Sigmoid colon (tissue), 7 donors: ENCODE measurements at places on chromosomes 5 and 9. TPM values are rescaled to one million over a fixed set of nuclear protein-coding genes. Genes with fewer than 3 reads are reported as not detected.

KIF24 gene
- 0.66 TPM for total RNA-seq

PCDHB8 gene
- total RNA-seq, result 0.82 TPM

C5orf58 gene
- not detected for total RNA-seq

GAS1 gene
- 136 TPM for total RNA-seq

PHF24 gene
- 0.66 TPM for total RNA-seq

SIL1 gene
- 36.8 TPM for total RNA-seq

DMRTA1 gene
- total RNA-seq, result 2.1 TPM

SLC36A2 gene
- total RNA-seq, result not detected

IL13 gene
- total RNA-seq, result not detected

GOLPH3 gene
- 192 TPM for total RNA-seq

PCDHGB4 gene
- 6.1 TPM for total RNA-seq

PIP5KL1 gene
- total RNA-seq, result 2.4 TPM

CNTFR gene
- 8.9 TPM for total RNA-seq

DNA sequence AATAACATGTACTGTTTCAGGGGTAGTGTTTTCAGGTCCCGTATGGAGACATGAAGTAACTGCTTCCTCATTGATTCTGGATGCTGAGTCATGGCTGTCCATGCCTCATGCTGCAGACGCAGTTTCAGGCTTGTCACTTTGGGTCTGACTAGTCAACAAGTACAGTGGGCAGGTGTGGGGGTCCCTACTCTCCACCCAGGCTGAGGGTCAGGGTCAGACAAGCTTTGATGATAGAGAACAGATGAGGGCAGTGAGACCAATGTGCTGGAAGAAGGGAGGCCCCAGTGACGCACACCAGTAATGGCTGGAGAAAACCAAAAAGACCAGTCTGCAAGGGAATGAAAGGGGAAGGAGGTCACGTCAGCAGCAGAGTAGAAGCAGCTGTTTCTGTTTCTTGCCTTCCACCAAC lies 80.0 kb upstream of the NFIL3 start:
- DNase-seq, result no peak

- DNase-seq, result no peak
These were observed 242.6 kb downstream of the RAB3C start for GRCh38 chr5:58825441-58825840.

GRCh38 chr5:45399041-45399440 lies 297.1 kb downstream of the HCN1 start:
- DNase-seq, result no peak

- DNase-seq, result no peak
These were observed 13.5 kb upstream of the FREM1 start for GRCh38 chr9:14923701-14924100.

- DNase-seq, result no peak
These were observed 211.4 kb downstream of the CWC27 start for GRCh38 chr5:64980176-64980575.

DNA sequence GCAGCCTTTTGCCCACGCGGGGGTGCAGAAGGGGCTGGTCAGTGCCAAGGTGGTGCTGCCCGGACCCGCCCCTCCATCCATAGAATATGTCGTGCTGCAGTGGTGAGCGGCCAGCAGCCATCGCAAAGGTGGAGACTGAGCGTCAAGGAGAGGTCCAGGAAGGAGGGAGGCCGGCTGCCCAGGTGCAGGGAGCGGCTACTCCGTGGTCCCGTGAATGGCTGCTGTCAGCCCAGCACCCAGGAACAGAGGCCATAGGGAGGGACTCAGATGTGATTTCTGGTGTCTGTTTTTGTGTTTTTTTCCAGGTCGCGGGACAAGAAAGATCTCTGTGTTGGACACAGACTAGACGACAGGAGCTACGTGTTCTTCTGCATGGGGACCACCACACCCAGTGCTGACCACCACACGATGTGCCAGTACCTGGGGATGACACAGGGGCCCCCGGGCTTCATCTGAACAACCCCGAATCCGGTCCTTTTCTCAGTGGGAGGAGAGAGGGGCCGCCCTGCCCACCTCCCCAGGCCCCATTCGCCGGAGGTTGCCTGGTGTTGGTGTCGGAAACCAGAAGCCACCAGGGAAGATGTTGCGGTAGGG lies 29.0 kb downstream of the PAEP start:
- no peak for DNase-seq

- no peak for DNase-seq
These were observed 39.3 kb downstream of the CRB2 start for GRCh38 chr9:123395276-123395688.

DNA sequence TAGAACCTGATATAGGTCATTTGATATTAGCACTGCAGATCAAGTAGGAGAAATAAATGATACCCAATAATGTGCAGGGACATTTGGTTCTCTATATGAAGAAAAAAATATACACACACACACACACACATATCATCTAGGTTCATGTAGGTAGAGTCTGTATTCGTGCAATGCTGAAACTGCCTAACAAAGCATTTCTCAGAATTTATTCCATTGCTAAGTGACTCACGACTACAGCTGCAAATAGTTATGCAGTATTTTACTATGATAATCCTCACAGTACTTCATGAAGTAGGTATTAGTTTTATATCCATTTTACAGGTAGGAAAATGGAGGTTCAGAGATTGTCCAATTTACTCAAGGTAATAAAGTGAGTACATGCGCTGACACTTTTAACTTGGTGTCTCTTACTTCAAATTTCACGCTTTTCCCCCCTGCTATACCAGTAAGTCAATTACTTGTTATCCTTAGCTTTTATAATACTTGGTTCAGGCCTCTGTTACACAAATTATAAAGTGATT lies 2.4 kb downstream of the GIN1 start:
- DNase-seq, result no peak

GRCh38 chr5:2701592-2701991 lies 49.9 kb downstream of the IRX2 start:
- peak; percentile 52 for DNase-seq

DNA sequence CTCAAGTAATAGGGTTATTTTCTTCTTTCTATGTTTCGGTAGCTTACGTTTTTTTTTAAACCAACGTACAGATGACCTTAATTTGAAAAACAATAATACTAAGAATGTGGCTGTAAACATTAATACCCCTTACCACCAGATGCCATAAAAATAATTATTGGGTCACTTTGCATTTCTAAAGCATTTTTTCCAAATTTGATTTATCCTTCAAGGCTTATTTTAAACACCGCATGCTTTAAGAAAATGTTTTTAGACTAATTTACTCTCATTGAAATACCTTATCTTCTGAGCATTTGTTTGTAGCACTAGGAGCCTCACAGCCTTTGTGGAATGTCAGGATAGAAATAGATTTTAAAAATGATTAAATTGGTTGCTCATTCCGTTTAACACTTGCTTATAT lies 5.8 kb upstream of the APBA1 start:
- no peak for DNase-seq

DNA sequence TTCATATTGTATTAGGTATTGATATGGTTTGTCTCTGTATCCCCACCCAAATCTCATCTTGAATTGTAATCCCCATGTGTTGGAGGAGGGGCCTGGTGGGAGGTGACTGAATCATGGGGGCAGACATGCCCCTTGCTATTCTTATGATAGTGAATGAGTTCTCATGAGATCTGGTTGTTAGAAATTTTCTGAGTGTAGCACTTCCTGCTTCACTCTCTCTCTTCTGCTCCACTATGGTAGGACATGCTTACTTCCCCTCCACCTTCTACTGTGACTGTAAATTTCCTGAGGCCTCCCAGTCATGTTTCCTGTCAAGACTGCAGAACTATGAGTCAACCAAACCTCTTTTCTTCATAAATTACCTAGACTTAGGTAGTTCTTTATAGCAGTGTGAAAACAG lies 187.4 kb upstream of the SLC24A2 start:
- DNase-seq, result no peak

DNA sequence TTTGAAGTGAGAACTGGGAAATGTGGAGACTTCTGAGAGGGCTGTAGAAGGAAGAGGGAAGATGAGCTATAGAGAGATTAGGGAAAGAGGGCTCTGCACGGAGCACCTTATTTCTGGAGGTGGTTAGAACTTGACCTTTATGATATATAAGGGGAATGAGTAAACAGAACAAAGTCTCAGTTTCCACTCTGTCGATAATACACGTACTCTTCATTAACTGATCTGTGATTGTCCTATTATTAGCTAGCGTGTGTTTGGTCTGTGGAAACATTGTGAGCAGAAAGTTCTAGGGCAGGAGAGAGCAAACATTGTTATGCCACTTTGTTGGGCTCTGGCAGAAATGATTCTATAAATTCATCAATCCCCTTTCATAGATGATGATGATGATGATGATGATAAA lies 118.5 kb downstream of the UGCG start:
- DNase-seq, result no peak

DNA sequence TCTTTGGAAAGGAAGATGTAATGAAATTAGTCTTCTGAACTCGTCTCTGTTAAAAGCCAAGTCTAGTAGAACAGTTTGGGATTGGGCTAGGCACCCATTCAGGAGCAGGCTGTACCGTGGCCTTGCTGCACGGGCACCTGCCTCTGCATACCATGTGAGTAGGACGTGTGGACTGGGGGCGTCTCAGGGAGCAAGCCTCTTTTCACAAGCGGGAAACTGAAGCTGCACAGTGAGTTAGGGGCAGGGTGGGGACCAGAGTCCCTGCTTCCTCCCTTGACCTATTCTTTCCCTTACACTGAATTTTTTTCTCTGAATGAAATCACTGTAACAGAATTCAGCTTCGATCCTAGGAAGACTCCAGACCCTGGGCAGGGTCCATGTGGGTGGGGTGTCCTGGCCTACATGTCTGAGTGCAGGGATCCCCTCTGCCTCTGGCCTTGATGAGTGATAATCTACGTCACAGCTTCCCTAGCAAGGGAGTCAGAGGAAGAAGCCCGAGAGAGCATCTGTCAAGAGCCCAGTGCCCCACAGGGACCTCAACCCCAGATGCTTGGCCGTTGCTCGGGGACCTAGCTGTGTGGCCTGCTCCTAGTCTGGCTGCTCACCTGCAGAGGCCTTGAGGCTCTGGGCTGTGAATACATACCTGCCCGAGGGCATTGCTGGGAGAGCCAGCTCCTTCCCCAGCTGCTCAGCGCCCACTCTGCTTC lies 15.1 kb downstream of the PHF2 start:
- no peak for DNase-seq

- no peak for DNase-seq
These were observed 1.9 kb downstream of the KDM3B start for GRCh38 chr5:138354387-138354786.

DNA sequence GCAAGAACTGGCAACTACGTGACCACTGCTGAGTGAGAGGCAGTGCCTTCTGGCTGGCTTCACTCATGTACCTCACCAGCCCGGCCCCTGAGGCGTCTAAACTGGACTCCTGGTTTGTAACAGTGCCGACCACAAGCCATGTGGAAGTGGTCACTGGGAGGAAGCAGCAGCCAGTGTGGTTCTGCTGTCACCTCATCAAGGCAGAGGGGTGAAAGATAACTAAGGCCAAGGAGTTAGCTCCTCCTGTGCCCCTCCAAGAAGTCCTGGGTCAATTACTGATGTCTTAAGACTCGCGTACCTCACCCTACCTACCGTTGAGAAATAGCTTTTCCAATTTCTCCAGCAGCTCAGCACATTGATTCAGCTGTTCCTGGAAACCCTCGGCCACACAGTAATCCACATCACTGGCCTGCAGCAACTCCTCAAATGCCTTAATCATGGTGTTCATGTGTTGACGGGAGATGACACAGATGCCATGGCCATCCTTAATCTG lies 142.9 kb downstream of the CDK5RAP2 start:
- DNase-seq, result peak; percentile 66

- DNase-seq, result no peak
These were observed 295.9 kb upstream of the TNC start for GRCh38 chr9:115413766-115414382.

DNA sequence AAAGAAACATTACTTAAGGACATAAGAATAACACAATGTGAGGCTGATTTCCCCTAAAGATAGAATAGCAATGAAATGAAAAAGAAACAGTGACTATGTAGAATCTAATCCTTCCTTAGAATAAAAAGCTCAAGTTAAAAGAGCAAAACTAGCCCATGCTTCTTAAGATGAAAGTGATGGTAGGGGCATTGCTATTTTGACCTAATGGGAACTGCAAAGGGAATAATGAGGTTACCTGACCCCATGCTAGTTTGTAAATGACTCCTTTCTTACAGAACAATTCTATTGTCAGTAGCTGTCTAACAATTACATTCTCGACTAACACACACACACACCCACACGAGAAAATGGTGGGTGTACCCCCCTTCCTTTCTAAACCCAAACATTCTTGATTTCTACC lies 575.8 kb downstream of the CSNK1G3 start:
- DNase-seq, result no peak

GRCh38 chr5:82561797-82562196 lies 283.6 kb upstream of the RPS23 start:
- no peak for DNase-seq

DNA sequence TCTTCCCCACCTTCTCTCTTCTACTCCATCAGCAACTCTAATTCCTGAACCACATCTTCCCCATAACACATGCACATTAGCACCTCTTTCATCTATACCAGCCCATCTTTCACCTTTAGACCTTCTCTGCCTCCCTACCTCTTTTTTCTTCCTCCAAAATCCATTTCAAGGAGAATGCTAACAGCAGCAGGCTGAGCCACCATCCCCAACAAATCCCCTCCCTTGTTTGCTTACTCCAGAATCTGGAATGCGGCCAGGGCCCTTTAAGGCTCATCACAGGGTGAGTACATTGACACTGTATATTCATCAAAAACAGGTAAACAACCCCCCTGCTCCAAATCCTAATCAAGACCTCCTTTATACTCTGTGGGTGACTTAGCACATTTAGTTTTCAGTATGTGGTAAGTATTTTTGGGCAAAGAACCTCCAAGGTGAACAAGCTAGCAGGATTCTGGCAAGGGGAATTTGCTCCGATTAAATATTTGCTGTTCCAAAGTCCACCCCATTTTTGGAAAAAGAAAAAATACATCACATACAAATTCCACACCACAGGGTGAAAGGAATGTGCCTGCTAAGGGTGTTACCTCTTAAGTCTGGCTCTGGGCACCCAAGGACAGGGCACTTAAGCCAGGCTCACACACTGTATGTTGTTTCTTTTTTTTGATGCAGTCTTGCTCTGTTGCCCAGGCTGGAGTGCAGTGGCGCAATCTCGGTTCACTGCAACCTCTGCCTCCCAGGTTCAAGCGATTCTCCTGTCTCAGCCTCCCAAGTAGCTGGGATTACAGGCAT lies 71.4 kb downstream of the SERINC5 start:
- DNase-seq, result no peak

GRCh38 chr5:117252566-117252965 lies 677.9 kb upstream of the SEMA6A start:
- DNase-seq, result no peak

DNA sequence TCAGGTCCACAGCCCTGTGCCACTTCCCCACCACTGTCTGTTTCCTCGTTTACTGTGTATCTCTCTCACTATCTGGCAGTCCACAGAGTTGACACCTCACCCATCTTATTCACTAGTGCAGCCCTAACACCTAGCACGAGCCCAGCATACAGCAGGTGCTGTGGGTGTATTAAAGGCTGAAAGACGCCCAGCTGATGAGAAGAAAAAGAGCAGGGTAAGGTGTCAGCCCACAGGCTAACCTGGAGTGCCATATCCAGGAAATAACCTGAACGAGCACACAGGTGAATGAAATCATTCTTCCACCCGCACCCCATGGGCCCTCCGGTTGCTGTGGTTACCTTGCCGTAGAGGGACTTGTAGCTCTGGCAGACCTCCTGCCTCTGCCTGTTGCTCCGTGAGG lies 18.6 kb downstream of the ANXA6 start:
- DNase-seq, result no peak
